Effector memory CD4-positive, alpha-beta T cell (primary cell): ENCODE measurements at places on chromosomes 13 and 19.

DNA sequence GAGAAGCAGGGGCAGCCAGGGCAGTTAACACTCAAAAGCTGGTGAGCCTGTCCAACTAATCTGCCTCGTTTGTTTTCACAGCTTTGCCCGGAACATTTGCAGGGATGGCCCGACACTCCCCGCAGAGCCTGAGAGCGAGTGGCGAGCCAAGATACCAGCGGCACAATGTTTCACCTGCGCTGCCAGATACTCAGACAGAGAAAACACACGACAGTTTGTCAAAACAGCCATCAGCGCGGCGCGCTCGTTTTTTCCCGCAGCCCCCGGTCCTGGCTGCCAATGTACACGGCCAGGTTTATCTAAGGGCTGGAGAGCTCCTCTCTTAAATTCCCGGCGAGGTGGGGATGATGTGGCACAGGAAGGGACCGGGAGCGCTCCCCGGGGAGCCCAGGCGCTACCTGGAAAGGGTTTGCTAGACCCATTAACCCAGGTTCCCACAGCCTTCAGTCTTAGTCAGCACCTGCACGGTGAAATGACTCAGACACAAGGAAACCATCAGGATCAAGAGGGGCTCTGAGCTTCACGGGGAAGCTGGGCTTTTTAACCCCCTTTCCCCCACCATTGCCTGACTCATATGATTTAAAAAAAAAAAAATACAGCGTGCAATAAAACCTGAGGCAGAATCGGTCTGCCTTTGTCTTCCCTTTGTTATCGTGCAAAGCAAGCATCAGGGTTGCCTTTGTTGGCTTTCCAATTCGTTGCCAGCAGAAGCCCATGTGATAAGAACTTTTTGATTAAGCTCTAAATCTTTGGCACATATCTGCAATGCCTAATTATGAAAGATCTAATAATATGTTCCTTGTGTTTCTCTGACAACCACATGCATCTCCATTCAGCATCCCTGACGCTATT is 186.2 kb downstream of the EFNB2 start:
- DNase-seq: no peak

GRCh38 chr13:100464006-100464405 is 124.6 kb downstream of the GGACT start:
- no peak for DNase-seq

DNA sequence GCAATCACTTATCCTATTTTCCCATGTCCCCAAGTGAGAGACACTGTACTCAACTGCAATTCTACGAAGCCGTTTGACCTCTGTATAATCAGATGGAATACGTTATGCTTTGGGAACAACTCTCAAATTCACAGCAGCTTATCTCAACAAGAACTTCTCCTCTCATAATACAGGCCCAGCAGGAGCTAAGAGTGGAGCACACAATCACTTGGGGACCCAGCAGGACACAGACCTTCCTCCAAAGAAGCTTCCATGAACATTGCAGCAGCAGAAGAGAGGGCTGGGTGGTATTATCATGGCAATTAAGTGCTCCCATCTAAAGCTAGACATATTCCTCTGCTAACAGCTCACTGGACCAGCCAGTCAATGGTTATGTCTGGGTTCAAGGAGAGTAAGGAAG is 428.3 kb upstream of the MIR17HG start:
- DNase-seq: no peak

GRCh38 chr13:45859705-45860104 is 8.2 kb upstream of the SIAH3 start:
- DNase-seq: no peak

GRCh38 chr13:45602183-45603170 is 13.1 kb downstream of the ERICH6B start:
- no peak for DNase-seq

- DNase-seq: no peak
Measured at GRCh38 chr13:49935171-49936074, 717 bp downstream of the SPRYD7 start.

- no peak for DNase-seq
Measured at GRCh38 chr19:44587963-44588770, 25.2 kb upstream of the IGSF23 start.

DNA sequence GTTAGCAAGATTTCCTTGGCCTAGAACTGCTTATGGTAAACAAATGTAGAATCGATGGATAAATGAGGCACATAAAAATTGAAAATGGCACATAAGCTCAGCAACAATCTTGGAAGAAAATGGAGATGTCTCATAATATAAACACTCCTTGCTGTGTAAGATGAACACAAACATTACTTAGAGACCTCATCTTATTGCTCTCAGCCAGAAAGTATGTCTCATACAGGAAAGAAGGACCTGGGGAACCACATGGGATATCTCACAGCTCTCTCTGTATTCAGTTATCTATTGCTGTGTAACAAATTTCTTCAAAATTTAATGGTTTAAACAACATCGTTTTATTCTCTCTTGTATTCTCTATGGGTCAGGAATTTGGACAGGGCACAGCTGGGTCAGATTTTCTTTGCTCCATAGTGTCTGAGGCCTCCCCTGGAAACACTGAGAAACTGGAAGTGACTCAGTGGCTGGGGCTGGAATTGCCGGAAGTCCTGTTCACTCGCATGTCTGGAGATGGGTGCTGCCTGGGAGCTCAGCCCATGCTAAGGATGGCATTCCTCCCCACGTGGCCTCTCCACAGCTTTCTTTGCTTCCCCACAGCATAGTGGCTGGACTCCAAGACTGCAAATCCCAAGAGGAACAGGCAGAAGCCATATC is 105.1 kb downstream of the NUFIP1 start:
- DNase-seq: no peak

DNA sequence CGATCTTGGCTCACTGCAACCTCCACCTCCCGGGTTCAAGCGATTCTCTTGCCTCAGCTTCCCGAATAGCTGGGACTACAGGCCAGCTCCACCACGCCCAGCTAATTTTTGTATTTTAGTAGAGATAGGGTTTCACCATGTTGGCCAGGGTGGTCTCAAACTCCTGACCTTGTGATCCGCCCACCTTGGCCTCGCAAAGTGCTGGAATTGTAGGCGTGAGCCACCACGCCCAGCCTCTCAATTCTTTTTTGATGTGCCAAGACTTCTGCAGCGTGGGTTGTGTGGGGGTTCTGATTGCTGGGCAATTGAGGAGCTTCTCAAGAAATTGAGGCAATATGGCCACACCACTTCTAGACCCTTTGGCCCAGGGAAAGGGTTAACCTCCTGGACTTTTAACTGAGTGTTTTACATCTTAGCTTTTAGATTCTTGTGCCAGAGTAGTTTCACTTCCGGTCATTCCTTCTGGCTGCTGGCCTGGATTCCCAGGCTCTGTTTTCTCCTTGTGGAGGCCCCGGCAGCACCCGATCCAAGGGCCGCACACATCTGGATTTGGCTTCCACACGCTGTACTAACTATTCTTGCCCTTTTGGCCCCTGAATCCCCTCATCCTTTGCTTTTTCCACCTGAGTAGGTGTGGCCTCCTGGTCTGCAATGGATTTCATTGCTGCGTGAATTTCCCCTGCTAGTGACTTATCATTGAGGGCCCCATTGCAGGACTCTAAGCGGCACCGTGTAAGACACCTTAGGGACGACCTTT is 14.7 kb downstream of the SMARCA4 start:
- DNase-seq: no peak
